Activated CD4-positive, alpha-beta memory T cell treated with anti-CD3 and anti-CD28 coated beads, Interleukin-2, amount 10 ng/mL, durations not matched to agents 7 days and 5 days (primary cell): ENCODE measurements at places on chromosomes 4 and X. TPM values are rescaled to one million over a fixed set of nuclear protein-coding genes. Genes with fewer than 3 reads are reported as not detected.

DNA sequence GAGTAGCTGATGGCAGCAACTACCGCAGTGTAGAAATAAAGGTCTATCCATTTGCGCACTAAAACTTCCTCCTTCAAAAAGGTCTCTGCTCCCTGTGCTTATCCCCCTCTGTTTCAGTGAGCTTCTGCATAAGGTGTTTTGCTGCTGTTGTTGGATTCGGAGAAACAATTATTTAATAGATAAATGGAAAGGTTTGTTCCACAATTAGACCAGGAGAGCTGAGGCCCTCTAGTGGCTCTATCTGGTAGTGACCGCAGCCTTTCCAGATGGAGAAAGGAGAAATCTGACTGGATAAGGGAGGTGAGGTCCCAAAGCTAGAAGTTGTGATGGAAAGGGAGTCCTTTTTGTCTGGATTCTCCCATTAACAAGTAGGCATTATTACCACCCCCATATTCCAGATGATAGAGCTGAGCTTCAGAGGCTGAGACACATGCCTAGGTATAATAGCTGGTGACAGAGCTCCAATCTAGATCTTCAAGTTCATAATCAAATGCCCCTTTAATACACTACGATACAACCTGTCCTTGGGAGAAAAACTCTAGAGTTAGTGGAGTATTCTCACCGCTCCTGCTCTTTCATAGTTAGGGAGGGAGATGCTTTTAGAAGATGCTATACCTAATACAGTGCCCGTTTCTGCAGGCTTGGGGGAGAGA is 5.1 kb upstream of the GABRQ start:
- DNase-seq, result peak; percentile 21

GRCh38 chr4:3684546-3684945 is 81.6 kb upstream of the ADRA2C start:
- no peak for DNase-seq

- DNase-seq, result no peak
Observed at GRCh38 chrX:70166601-70167590, 10.4 kb upstream of the DGAT2L6 start.

- no peak for DNase-seq
Observed at GRCh38 chr4:95318044-95318443, 230.7 kb downstream of the UNC5C start.

Gene GPR50
- not detected for total RNA-seq
